Fibroblast of villous mesenchyme (primary cell): ENCODE measurements at places on chromosomes 7 and 10. TPM values are rescaled to one million over a fixed set of nuclear protein-coding genes. Genes with fewer than 3 reads are reported as not detected.

PTER gene
- total RNA-seq, result 5.6 and 7.4 TPM in 2 replicates

TMEM60 gene
- total RNA-seq, result 21.6 and 30.2 TPM in 2 replicates

GTF2IRD1 gene
- total RNA-seq, result 13.4 and 17.1 TPM in 2 replicates

RBP4 gene
- total RNA-seq, result not detected in 2 replicates

RADIL gene
- total RNA-seq, result under 0.01 and 0.32 TPM in 2 replicates

AUTS2 gene
- 3.9 and 7.1 TPM in 2 replicates for total RNA-seq

ITIH5 gene
- total RNA-seq, result under 0.01 and 0.43 TPM in 2 replicates

MRC1 gene
- total RNA-seq, result under 0.01 TPM in 1 of 2 replicates, not detected in the other

GRCh38 chr7:115704884-115705283, 325.7 kb downstream of the TFEC start:
- DNase-seq, result no peak

GRCh38 chr10:111933937-111934336, 249.6 kb downstream of the GPAM start:
- DNase-seq, result no peak

GRCh38 chr7:155020996-155021395, 18.1 kb upstream of the PAXIP1 start:
- DNase-seq, result no peak

DNA sequence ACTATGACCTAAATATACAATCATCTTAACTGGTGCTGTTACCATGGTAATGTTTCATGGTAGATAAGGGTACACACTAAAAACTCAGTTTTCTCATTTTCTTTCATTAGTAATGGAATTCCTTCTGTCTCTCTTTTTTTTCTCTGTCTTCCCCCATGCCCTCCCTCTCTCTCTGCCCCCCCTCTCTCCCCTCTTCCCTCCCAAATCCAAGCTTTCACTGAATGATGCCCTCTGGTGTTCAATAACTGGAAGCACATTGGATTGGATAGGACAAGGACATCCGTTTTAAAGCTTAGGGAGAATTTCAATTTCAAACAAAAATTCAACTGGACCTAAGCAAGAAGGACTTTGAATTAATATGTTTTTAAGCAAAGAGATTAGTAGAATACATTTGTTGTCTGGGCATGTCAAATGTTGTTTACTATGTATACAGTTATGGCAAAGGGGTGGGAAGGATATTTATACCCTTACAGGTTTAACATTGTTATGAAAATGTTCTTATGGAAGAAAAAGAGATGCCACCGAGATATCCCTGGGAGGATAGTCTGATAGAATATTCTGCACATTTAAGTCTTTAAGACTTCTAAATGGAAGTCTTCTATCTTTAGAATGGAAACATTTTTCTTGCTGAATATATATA, 6.1 kb downstream of the CHRM2 start:
- no peak for DNase-seq

DNA sequence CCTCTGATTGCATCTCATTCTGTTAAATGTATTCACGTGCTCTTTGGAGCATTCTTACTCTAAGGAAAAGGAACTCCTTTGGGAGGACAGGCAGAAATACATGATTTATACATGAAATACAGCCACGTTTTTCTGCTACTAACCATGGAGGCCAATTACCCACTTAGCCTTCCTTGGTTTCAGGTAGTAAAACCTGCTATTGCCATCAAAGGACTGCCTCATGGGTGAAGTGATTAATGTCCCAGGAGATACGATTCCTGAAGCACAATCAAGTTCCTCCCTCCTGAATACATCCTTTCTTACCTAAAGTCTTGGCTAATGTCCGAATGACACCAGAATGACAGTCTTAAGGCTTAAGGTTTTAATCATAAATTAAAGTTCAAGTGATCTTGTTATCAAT, 58.5 kb upstream of the PIK3CG start:
- DNase-seq, result no peak

DNA sequence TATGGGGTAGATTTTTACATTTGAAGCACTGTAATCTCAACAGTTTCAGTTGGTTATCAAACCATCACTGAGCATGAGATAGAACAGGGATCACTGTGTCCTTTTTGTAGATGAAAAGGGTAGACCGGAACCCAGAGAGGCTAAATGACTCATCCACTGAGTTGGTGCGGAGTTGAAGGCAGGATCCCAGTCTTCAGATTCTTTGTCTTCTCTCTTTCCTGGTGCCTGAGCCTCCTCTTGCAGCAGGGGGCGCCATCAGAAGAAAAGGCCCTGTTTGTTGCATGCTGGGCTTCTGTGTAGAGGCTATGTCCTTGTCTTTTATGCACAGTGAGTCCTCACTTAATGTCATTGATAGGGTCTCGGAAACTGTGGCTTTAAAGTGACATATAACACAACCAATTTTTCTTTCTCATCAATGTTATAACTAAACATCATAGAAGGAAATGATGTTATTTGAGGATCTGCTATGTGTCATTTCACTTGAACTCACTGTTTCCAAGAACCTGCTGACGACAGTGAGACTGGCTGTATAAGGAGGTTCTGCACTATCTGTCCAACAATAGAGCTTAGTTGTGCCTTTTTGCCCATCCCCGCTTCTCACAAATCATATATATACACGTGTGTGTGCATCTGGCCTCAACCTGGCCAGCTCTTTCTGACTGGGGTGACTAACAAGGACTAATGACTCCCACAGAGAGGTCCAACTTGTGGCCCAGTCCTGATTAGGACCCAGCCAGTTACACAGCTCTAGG, 14.3 kb downstream of the ZNF282 start:
- DNase-seq, result peak; percentile 43

GRCh38 chr10:5968037-5968680, 9.2 kb downstream of the IL15RA start:
- no peak for DNase-seq

DNA sequence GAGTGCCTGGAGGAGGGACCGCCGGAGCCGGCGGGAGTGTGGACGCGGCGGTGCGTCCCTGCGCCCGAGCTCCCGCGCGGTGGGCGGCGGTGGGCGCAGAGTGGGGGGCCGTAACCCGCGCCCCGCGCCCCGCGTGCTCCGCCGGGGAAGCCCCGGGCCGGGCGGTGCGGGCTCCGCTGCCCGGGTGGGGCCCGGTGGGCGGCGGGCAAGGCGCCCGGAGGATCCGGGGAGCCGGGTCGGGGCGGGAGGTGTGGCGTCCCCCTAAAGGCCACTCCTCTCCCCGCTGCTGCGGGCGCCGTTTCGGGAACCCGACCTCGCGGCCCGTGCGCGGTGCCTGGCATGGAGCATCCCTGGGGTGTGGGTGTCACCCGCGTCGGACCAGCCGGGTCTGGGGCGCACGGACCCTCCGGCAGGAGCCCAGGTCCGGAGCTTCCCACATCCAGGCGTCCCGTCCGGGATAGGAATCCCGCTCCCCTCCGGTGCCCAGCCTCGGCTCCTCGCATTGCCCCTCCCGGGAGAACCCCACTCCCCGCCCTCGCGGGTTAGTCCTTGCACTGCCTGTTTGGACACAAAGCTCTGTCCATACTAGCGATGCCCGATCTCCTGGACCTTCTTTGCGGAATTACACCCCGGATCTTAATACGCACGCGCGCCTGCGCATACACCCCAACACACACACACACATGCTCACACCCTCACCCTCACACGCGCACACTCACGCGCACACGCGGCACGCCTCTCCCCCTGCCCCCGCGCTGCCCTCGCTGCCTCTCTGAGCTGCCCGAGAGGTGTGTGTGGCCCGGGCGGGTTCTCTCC, 723 bp downstream of the MTURN start:
- DNase-seq, result peak; percentile 44

GRCh38 chr7:24498439-24498838, 74.8 kb upstream of the PALS2 start:
- no peak for DNase-seq

GRCh38 chr10:809671-810350, 120.3 kb upstream of the DIP2C start:
- DNase-seq, result no peak
